HCT116 (cell line): ENCODE measurements at places on chromosomes 6 and 20. TPM values are rescaled to one million over a fixed set of nuclear protein-coding genes. Genes with fewer than 3 reads are reported as not detected.

Gene WFDC11
- total RNA-seq, result not detected

Gene MUC21
- total RNA-seq, result not detected

Gene ZNF451
- total RNA-seq, result 49.1 TPM

Gene EGFL8
- 29.0 TPM for total RNA-seq

Gene SUMO4
- 1.6 TPM for total RNA-seq

Gene PRSS35
- 0.37 TPM for total RNA-seq

Gene FKBP5
- total RNA-seq, result 50.3 TPM

Gene QKI
- total RNA-seq, result 35.3 TPM

DNA sequence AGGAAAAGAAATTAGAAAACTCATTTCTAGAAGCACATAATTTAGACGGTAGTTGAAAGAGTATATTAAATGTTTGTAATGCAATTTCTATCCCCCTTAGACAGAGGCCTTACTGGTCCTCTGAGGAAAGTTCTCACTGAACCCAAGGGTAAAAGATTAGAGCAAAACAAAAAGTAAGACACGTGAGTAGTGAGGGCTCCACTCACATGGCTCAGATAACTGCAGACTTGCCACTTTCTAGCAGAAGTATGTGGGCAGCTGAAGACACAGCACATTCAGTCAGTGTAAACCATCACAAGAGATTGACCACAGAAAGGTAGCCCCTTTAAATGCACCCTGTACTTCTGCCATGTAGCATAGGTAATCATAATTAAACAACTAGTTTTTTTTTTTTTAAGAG is 193.8 kb downstream of the BTBD9 start:
- DNase-seq, result no peak

- no peak for DNase-seq
Observed at GRCh38 chr6:465531-466348, 74.2 kb downstream of the IRF4 start.

DNA sequence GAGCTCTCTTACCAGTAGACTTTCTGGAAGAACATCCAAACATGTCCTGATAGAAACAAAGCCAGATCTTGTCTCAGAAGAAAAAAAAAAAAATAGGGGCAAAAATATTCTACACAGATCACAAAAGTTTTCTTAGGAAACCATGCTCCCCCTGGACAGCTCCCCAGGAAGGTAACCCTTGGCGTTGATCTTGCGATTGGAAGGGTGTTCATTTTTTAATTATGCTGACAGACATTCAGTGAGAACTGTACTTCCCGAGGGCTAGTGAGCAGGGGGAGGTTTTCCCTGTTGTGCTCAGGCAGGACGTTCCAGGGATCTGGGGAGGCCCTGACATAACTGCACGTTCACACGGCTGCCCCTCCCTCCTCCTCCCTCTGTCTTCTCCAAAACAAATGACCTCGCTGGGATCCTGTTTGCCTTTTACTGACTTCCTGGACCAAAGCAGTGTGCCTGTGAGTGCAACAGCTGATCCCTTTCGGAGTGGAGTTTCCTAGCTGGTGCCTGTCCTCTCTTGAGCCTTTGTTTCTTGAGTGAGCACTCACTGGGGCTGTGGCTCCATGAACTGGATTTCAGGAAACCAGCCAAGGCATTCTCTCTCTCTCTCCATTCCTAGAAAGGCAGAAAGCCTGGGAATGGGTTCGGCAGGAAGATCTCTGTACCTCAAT is 46.7 kb downstream of the MARCKS start:
- no peak for DNase-seq

- no peak for DNase-seq
Observed at GRCh38 chr6:90103056-90103800, 193.4 kb downstream of the BACH2 start.

- DNase-seq, result no peak
Observed at GRCh38 chr6:11036351-11036740, 7.8 kb downstream of the ELOVL2 start.

GRCh38 chr6:75934643-75935472 is 137.6 kb downstream of the IMPG1 start:
- peak; percentile 48 for DNase-seq

GRCh38 chr6:148973538-148974208 is 226.8 kb downstream of the UST start:
- DNase-seq, result peak; percentile 21

GRCh38 chr20:33893314-33893713 is 82.2 kb downstream of the CHMP4B start:
- no peak for DNase-seq

DNA sequence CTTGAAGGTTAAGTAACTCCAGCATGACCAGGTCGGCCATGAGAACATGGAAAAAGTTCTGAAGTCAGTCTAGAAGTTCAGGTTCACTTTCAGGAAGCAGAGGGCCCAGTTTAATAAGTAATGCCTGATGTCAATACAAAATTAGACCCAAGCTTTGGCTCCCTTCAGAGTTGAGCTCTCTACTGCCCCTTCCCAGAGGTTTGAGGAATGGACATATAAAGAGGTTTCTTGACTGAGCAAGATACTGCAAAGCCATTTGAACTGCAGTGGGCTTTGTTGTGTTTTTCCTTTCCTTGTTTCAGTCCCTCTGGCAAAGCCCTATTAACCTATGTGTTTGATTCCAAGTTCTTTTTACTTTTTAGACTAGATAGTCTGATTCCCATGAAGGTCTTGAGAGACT is 97.8 kb upstream of the PREP start:
- no peak for DNase-seq

- DNase-seq, result no peak
Observed at GRCh38 chr6:71126506-71126905, 162.1 kb upstream of the OGFRL1 start.

GRCh38 chr20:41649489-41649888 is 31.3 kb upstream of the CHD6 start:
- DNase-seq, result no peak

- no peak for DNase-seq
Observed at GRCh38 chr6:170435766-170436165, 117.3 kb downstream of the PSMB1 start.

- DNase-seq, result no peak
Observed at GRCh38 chr6:34897130-34897529, 8.1 kb downstream of the ANKS1A start.

GRCh38 chr20:24936526-24937407 is 12.3 kb upstream of the CST7 start:
- no peak for DNase-seq

GRCh38 chr20:62748311-62748710 is 39.7 kb downstream of the NTSR1 start:
- DNase-seq, result no peak

GRCh38 chr6:34484899-34485298 is 19.0 kb downstream of the PACSIN1 start:
- DNase-seq, result peak; percentile 28

- DNase-seq, result no peak
Observed at GRCh38 chr6:13371421-13372072, 43.2 kb upstream of the TBC1D7 start.

GRCh38 chr20:36527331-36528125 is 13.8 kb upstream of the MYL9 start:
- DNase-seq, result no peak

- DNase-seq, result peak; percentile 6
Observed at GRCh38 chr6:19805129-19805481, 32.1 kb upstream of the ID4 start.

- DNase-seq, result no peak
Observed at GRCh38 chr20:6632187-6632586, 135.3 kb upstream of the BMP2 start.

DNA sequence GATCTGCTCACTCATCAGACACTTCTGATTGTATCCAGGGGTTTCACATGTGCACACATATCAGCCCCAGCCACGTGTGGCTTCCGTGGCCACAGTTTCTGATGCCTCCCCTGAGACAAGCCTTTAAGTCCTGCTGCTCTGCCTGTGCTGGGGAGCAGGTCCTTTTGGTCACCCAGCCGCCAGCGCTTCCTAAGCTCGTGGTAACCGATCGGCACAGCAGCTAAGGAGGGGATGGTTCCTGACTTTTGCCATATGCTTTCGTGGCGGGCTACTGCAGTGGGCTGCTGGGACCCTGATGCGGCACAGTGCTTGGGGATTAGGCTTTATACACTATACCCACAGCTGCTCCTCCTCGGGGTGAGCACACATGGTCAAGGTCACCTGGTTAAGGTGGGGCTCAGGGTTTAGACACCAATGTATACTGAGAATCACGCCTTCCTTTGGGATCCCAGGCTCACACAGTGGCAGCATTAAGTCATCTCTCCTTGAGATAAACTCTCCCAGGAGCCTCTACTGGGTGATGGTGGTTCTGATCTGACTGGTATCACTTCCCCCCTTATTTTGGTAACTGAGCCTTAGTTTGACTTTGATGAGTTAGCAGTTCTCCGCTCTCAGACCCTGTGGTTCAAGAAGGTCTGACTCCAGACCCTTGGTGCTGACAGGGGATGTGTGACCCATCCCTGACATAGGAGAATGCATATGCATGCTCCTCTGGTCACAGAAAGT is 85.9 kb upstream of the KCNG1 start:
- DNase-seq, result no peak

- peak; percentile 33 for DNase-seq
Observed at GRCh38 chr6:29589423-29590048, 4.6 kb downstream of the OR2H2 start.

GRCh38 chr6:89640804-89641203 is 2.3 kb upstream of the LYRM2 start:
- DNase-seq, result no peak

DNA sequence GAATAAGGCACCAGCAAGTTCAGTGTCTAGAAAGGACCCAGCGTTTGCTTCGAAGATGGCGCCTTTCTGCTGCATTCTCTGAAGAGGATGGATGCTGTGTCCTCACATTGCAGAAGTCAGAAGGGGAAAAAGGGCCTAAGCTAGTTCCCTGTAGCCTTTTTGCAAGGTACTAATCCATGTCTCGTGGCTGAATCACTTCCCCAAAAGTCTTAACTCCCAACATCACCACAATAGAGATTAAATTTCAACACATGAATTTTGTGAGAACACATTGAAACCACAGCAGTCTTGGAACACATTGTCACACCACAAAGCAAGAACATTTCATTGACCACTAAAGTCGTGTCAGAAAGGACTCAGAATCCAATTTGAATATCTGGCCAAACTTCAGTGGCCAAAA is 42.1 kb downstream of the KLHL31 start:
- DNase-seq, result no peak

DNA sequence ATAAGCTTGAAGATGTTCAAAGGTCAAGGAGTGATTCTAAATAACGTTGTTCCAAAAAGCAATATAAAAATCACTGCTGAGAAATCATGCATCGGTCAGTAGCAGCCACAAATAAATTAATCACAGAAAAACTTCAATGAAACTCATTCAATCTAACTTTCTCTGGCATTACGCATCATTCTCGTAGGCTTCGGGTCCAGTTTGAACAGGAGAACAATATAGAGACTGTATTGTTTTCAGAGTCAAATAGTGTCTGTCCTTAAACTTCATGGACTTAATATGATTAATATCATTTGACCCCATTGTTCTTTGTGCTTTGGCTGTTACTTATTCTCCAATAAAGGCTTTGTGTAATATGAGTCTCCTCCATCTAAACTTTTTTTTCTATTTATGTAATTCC is 200.4 kb downstream of the C6orf118 start:
- DNase-seq, result no peak
